Stimulated activated CD4-positive, alpha-beta T cell treated with anti-CD3 and anti-CD28 coated beads, Interleukin-1b, Interleukin-23, amount 100 ng/mL, for 24 hours (primary cell): ENCODE measurements at places on chromosomes 16 and 17.
A peak's percentile ranks its signal among the peaks of the same experiment; 100 is the strongest.

GRCh38 chr17:28661635-28662526, at the start of the genes SDF2 and SUPT6H:
TSS of gene SDF2 (minus strand) at chr17:28661906. CDS start at chr17:28661876, 30 bp downstream.
TSS of gene SUPT6H (plus strand) at chr17:28662205. CDS start at chr17:28673402, 11,197 bp downstream.
- DNase-seq, result peak; percentile 96

DNA sequence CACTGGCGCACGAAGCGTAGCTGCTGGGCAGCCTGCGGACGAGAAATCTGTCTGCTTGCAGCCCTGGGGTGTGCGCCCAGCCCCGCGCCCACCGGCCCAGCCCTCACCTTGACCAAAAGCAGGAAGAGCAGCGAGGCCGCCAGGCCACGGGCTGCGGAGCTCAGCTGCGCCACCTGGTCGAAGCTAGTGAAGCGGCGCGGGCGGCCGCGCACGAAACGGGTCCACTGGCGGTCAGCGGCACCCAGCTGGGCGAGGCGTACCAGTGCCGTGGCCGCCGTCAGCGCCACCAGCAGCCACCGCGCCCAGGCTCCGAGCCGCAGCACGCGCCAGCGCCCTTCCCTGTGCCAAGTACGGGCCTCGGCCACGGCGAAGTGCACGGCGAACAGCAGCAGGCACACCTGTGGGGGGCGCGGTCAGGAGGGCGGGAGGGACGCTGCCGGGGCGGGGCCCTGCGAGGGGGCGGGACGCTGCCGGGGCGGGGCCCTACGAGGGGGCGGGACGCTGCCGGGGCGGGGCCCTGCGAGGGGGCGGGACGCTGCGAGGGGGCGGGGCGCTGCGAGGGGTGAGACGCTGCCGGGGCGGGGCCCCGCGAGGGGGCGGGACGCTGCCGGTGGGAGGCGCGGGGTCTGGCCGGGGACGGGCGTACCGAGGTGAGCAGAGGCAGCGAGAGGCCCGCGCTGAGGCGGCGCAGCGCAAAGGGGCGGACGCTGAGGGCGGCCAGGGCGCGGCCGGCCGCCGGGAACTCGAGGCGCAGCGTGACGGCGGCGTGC, 43.2 kb downstream of the TSC2 start:
- DNase-seq, result no peak

GRCh38 chr16:88596483-88596882, 26.3 kb downstream of the ZC3H18 start:
- no peak for DNase-seq

DNA sequence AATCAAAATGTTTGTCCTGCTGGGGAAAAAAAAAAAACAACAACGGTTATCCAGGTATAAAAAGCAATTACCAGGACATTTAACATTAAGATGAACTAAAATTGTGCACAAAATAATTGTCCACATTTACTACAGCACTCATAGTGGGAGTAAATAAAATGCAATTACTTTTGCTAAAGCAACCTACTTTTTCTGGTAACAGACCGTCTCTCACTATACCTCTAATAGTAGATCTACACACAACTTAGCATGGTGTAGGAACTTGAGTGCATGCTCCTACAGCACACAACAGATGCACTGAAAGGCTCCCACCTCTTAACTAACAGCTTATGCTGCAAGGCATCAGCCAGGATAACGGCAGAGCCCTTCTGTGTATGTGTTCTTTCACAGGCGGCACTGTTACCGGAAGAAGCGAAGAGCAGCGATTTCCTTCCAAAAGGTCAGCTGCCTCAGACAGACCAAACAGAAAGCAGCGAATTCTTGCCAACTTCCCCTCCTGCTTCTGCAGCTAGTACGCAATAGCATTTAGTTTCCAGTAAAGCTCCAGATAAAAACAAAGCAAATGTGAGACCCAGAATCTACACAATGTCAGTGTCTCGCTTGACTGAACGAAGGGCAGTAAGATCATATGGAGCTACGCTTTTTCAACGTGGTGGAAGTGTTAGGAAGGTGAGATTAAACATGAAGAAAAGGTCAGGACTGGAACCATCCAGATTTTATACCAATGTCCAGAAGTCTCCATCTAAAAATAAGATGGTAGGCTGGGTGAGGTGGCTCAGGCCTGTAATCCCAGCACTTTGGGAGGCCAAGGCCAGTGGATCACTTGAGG, 27.6 kb downstream of the STAT5B start:
- peak; percentile 52 for DNase-seq

GRCh38 chr16:55703003-55704001, 47.5 kb downstream of the SLC6A2 start:
- DNase-seq, result no peak

GRCh38 chr17:77332981-77333685, 192.4 kb downstream of the SEC14L1 start:
- no peak for DNase-seq

- no peak for DNase-seq
Observed at GRCh38 chr16:34078691-34079090, 619.3 kb downstream of the TP53TG3F start.
